ENCODE measurements at places on chromosomes 11 and 22. TPM values are rescaled to one million over a fixed set of nuclear protein-coding genes. Genes with fewer than 3 reads are reported as not detected.

TRIM49D1 gene
- not detected for total RNA-seq

BARX2 gene
- total RNA-seq = 12.3 TPM

HOATZ gene
- not detected for total RNA-seq

HMBS gene
- 10.5 TPM for total RNA-seq

NLRP14 gene
- 0.20 TPM for total RNA-seq

UBQLN3 gene
- 0.49 TPM for total RNA-seq

SAMM50 gene
- 40.1 TPM for total RNA-seq

SLC22A25 gene
- 0.10 TPM for total RNA-seq

AIFM3 gene
- 0.20 TPM for total RNA-seq

DGCR6L gene
- total RNA-seq = 25.1 TPM

OR52N4 gene
- total RNA-seq = not detected

MAP6 gene
- total RNA-seq = 1.9 TPM

HORMAD2 gene
- not detected for total RNA-seq

SLC17A6 gene
- total RNA-seq = 0.10 TPM

MN1 gene
- 7.4 TPM for total RNA-seq

YPEL4 gene
- 1.1 TPM for total RNA-seq

RNF141 gene
- 34.2 TPM for total RNA-seq

FAM227A gene
- total RNA-seq = 3.2 TPM

OVOL1 gene
- total RNA-seq = 23.3 TPM

SLC16A8 gene
- 0.69 TPM for total RNA-seq

OR5P2 gene
- not detected for total RNA-seq

SPDYC gene
- total RNA-seq = not detected

LSP1 gene
- total RNA-seq = 18.5 TPM

ANO9 gene
- 7.3 TPM for total RNA-seq

ACCS gene
- 30.5 TPM for total RNA-seq

MRPL17 gene
- 22.6 TPM for total RNA-seq

KCNJ11 gene
- 4.6 TPM for total RNA-seq

OR8D4 gene
- total RNA-seq = 0.30 TPM

LGALS1 gene
- total RNA-seq = 1,340 TPM

C11orf21 gene
- total RNA-seq = 2.0 TPM

GGTLC3 gene
- total RNA-seq = not detected

PRR33 gene
- 0.20 TPM for total RNA-seq

Measured in skin of body (tissue), 3 donors.